ENCODE measurements at places on chromosomes 7 and 10. TPM values are rescaled to one million over a fixed set of nuclear protein-coding genes. Genes with fewer than 3 reads are reported as not detected.

Gene ANXA11
- total RNA-seq = 209 TPM

Gene CACNB2
- not detected for total RNA-seq

Gene PODXL
- 0.47 TPM for total RNA-seq

Gene INMT
- total RNA-seq = 0.65 TPM

Gene PDE6C
- not detected for total RNA-seq

Gene OPALIN
- total RNA-seq = not detected

Gene CALY
- 1.9 TPM for total RNA-seq

Gene ABCB8
- total RNA-seq = 60.1 TPM

Gene LGI1
- not detected for total RNA-seq

DNA sequence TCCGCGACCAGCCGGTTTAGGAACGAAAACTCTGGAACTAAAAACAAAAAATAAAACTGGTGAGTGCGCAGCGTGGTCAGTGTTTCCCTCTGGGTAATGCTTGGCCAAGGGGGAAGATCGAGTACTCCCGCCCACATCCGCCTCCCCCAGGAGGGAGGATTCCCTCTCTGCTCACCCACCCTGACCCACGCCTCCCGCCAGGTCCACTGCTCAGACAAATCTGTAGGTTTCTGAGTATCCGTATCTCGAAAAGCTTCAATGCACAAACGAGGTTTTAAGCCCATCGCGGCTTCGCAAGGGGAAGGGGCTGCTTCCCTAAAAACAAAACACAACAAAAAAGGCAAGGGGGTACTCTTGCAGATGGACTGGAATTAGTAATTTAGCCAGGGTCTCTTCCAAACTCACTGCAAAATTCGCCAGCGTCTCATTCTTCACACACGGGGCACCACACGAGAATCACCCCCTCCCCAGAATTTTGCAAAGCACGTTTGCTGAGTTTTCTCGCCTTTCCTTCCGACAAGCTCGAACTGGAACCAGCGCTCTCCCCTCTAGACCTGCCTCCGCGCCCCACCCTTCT lies 75.2 kb downstream of the INSIG1 start:
- DNase-seq = no peak

DNA sequence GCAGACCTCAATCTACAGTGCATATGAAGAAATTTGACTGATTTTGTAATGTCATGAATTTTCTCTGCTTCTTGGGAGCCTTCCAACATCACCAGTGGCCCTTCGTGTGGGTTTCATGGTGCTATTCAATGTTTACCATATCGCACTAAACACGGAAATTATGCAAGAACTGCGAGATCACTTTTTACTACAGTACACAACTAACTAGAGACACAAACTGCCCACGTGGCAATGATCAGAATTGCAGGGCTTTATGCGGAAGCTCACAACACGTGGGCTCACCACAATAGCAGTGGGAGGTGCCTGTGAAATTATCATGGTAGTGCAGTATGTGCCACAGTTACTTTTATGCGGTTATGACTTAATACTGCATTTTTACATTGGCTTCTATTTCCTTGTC lies 449.7 kb upstream of the KLF6 start:
- DNase-seq = no peak

GRCh38 chr10:45473126-45473525 lies 99.1 kb downstream of the ALOX5 start:
- DNase-seq = no peak

GRCh38 chr7:4799508-4800268 lies 24.3 kb downstream of the AP5Z1 start:
- DNase-seq = no peak

- no peak for DNase-seq
These were observed 1.1 kb downstream of the RALA start for GRCh38 chr7:39624442-39624807.

- DNase-seq = no peak
These were observed 722 bp downstream of the DENND10 start for GRCh38 chr10:119104654-119105015.

- no peak for DNase-seq
These were observed 10.8 kb upstream of the RAMP3 start for GRCh38 chr7:45146531-45147379.

DNA sequence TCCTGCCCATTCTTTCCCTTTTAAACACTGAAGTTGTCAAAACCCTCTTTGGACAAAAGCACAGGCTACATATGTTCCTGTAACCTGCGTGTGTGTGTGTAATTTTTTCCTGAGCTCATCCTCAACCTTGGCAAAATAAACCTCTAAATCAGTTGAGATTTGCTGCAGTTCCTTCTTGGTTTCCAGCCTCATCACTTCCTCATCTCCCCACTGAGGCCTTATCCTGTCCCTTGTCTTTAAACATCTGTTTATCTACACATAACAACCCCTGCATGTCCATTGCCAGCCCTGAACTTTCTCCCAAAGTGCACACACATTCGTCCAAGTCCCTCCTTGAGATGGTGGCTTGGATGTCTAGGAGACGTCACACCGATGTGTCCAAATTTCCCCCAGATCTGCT lies 35.5 kb downstream of the LYZL2 start:
- DNase-seq = no peak

GRCh38 chr10:100350914-100351485 lies 4.0 kb downstream of the SCD start:
- DNase-seq = no peak

DNA sequence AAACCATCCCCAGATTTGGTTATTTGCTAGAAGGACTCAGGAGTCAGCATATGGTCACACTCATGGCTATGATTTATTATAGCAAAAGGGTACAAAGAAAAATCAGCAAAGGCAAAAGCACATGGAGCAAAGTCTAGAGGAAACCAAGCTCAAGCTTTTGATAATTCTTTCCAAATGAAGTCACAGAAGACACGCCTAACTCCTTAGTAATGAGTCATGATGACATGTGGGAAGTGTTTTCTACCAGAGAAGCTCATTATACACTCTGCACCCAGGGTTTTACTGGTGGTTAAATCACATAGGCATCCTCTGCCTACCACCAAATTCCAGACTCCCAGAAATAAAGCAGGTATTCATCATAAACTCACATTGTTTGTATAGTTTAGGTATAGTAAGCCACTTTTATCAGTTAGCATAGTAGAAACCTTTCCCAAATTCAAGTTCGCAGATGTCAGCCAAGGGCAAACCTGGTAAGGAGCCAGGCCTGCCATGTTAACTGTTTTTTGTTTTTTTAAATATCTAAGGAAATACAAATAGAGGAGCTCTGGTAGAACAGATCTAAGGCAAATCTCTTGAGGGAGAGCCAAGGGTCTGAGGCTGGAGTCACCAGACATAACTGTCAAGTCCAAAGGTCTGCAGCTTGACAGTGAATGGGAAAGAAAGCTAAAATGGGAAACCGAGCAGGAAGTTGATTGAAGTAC lies 15.4 kb upstream of the HIBADH start:
- DNase-seq = no peak

Measured in T-helper 17 cell (primary cell).